ENCODE measurements at places on chromosomes 16 and 17. TPM values are rescaled to one million over a fixed set of nuclear protein-coding genes. Genes with fewer than 3 reads are reported as not detected.

DNA sequence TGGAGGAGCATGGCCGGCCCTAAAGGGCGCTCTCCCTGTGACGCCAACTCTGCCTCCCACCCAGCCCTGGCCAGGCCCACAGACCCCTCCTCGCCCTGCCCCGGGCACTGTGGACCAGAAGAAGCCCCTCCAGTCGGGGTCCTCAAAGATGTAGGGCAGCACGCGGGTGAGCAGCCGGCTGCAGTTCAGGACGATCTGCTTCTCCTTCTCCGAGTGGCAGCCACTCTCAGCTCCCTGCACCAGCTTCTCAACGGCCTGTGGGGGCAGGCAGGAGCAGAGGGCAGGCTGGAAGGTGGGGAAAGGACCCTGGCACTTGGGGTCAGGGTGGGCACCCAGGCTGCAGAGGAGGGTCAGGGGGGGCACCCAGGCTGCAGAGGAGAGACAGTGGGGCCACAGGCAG is 8.9 kb downstream of the HID1 start:
- DNase-seq: no peak

DNA sequence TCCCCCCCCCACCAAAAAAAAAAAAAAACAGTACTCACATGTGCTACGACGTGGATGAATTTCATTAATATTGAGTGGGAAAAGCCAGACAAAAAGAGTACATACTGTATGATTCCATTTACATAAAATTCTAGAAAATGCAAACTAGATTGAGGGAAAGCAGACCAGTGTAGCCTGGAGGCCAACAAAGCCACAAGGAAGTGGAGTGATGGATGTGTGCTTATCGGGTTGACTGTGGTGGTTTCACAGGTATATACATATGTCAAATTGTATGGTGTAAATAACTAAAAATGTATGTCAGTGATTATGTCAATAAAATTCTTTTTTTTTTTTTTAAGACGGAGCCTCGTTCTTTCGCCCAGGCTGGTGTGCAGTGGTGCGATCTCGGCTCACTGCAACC is 1.9 kb upstream of the PLD6 start:
- DNase-seq: no peak

DNA sequence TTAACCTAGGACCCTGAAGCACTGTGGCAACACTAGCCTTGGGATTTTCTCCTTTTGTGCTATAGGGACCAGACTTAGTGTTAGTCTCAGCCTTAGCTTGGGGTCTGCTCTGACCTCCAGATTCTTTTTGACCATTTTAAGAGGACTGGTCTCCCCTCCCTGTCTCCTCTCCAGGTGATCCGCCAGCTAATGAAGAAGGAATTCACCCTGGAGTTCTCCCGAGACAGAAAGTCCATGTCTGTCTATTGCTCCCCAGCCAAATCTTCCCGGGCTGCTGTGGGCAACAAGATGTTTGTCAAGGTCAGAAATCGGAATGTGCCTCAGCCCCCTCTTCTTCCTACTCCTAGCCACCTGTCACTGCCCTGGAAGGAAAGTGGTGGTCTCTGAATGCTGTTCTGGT is 19.5 kb downstream of the ATP2A1 start:
- DNase-seq: no peak

GRCh38 chr16:28473714-28474265 is 1.7 kb upstream of the NPIPB7 start:
- DNase-seq: no peak

GRCh38 chr16:73068541-73069401 is 20.8 kb upstream of the ZFHX3 start:
- peak; percentile 95 for DNase-seq

DNA sequence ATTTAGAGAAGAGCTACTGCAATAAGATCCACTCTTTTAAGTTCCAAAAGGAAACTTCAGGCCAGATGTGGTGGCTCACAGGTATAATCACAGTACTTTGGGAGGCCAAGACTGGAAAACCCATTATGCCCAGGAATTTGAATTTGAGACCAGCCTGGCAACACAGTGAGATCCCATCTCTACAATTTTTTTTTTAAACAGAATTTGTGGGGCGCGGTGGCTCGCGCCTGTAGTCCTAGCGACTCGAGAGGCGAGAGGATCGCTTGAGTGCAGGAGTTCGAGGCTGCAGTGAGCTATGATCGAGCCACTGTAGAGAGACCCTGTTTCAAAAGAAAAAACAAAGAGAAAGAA is 793 bp downstream of the COG7 start:
- DNase-seq: no peak

- DNase-seq: no peak
Measured at GRCh38 chr17:28598389-28598788, 436 bp downstream of the SPAG5 start.

DNA sequence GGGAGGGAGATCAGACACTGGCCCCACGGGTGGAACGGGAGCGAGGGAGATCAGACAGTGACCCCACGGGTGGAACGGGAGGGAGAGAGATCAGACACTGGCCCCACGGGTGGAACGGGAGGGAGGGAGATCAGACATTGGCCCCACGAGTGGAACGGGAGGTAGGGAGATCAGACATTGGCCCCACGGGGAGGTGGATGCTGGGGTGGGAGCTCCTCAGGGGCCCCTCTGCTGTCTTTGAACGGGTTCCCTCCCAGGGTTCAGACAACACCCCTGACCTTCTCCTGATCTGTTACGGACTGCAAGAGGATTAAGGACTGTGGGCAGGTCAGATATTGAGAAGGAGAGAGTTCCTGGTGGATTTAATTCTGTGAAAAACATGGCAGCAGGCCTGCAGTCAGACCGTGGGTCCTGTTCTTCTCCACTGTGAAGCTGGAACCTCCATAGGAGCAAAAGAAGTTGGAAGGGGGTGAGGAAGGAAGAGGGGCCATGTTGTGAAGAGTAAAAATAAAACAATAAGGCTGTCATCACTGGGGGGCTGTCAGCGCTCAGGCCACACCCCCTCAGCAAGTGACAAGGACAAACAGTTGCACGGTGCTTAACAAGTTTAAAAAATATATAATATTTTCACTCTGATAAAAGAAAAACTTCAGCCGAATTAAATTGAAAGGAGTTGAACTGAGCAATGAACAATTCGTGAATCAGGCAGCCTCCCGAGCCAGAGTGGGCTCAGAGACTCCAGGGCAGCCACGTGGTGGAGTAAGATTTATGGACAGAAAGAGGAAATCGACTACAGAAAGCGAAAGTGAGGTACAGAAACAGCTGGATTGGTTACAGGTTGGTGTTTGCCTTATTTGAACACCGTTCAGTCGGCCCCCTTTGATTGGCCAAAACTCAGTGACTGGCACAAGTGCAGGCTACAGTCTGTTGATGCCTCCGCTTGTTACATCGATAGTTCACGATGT is 348.7 kb upstream of the TNRC6C start:
- DNase-seq: peak; percentile 32

GRCh38 chr17:10429421-10430045 is 7.8 kb upstream of the MYH8 start:
- peak; percentile 30 for DNase-seq

DNA sequence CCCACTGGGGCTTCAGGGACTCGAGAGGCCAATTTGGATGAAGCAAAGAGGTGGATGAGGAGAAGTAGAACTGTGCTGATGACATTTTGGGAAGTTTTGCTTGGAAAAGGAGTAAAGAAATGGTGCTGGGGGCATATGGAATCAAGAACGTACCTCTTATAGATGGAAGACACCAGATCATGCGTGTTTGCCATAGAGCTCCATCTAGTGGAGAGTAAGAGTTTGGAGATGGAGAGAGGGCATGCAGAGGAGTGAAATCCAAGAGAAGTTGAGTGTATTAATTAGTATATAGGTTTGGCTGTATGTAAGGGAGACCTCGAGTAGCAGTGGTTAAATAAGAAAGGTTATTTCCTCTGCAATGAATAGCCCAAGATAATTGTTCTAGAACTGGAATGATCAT is 56.0 kb downstream of the SHISA6 start:
- DNase-seq: no peak

GRCh38 chr17:50613007-50613992 is 21.4 kb upstream of the ABCC3 start:
- peak; percentile 48 for DNase-seq

DNA sequence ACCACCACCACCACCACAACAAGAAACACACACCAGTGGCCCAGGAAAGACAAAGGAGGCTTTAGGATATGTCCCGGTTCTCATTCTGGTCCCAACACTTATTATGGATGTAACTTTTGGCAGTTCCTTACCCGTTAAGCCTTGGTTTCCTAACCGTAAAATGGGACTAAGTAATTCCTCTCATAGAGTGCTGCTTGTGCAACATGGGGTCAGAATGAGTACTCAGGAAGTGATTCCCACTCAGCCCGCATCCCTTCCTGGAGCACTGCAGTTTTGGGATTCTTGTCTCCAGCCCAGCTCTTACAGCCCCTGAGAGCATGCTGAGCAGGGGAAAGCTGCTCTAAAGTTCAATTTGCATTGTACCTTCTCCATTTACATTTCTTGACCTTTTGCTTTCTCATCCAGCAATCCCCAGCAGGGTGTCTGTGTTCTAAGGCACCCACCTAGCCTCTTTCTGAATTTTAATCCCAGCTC is 262.6 kb downstream of the PRKCA start:
- DNase-seq: peak; percentile 45

- DNase-seq: no peak
Measured at GRCh38 chr16:7333180-7333725, 608 bp downstream of the RBFOX1 start.

DNA sequence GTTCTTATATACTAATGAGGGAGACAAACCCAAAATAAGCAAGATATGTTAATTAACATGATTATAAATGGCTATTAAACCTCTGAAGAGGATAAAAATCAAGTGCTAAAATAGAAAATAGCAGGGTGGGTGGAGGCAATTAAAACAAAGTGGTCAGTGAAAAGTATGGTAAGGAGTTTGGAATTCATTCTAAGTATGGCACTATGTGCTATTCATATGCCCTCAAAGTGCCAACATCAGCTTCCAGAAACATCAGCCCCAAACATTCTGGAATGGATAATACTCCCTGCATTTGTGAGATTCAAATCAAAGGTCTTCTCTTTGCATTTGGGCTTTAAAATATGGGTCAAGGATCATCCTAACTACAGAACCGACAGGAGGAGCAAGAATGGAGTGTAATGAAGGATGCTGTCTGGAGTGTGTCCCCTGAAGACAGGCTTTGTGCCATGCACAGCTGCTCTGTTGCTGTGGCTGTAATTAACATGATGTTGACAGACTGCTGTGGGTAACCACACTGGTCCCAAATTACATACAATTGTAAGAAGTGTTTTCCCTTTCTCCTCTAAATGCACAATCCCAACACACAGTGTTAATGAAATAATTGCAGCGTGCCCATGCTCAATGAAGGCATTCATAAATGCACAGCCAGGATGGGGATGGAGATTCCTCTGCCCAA is 93.1 kb downstream of the VAT1L start:
- peak; percentile 21 for DNase-seq

DNA sequence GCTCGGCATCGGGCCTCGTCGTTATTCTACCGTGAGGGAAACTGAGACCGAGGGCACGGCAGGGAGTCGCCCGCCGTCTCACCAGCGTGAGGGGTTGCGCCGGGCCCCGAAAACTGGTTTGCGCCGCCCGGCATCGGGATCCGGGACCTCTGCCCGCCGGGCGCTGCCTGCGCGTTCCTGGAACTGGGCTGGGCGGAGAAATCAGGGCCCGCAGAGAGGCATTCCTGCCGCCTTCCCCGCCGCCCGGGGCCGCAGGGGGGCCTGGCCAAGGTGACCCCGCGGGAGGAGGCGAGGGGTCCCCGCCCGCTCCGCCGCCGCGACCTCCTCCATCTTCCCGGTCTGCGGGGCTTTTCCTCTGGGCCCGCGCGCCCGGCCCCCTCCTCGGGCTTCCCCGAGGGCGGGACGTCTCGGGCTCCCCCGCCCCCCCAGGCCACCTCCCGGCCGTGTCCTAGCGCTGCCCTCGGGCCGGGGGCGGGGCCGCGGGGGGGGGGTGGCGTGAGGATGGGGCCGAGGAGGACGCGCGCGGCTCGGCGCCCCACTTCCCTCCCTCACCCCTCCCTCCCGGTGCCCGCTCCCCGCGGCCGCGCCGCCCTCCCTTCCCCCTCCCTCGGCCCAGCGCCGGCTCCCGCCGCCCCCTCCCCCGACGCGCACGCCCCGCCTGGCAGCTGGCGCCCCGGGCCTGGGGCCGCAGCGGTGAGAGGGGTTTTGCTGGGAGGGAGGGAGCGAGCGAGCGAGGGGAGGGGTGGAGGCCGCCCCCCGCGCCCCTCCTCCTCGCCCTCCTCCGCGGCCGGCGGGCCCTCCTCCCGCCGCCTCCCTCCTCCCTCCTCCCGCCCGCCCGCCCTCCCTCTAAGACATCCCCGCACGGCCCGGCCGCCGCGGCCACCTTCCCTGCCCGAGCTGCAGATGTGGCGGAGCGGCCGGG is at the start of gene GLIS2:
TSS of gene GLIS2 (plus strand) at position 882 of the 922 bp plus-strand sequence. CDS start 16,214 bp downstream, outside the sequence.
- DNase-seq: peak; percentile 84

The AATK gene
- polyA plus RNA-seq: 0.25 TPM

The ZMYND15 gene
- polyA plus RNA-seq: 0.16 TPM

The RBFOX1 gene
- not detected for polyA plus RNA-seq

The C16orf46 gene
- polyA plus RNA-seq: 0.79 TPM

The SEPTIN12 gene
- not detected for polyA plus RNA-seq

The C17orf58 gene
- 12.8 TPM for polyA plus RNA-seq

The ABI3 gene
- polyA plus RNA-seq: not detected

The TSEN54 gene
- polyA plus RNA-seq: 7.9 TPM

The STH gene
- polyA plus RNA-seq: not detected

The RUNDC1 gene
- polyA plus RNA-seq: 7.6 TPM
